Cardiac septum (tissue), 1 donor: ENCODE measurements at places on chromosomes 7 and 10.

DNA sequence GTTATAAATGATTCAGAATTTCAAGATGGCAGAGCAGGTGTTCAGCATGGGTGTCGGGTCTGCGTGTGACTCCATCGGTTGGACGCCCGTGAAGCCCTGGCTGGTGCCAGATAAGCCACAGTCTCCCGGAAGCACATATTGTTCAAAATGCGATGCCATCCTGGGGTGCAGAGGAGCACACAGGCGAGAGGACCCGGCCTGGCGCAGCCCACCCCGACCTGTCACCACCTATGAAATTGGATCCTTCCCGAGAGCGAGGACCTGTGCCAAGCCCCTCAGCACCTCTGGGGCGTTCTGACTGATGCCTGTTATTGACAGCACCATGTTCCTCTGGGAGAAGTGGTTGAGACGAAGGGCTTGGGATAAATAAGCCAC lies 110.1 kb downstream of the ACTR3B start:
- DNase-seq: peak; percentile 47

DNA sequence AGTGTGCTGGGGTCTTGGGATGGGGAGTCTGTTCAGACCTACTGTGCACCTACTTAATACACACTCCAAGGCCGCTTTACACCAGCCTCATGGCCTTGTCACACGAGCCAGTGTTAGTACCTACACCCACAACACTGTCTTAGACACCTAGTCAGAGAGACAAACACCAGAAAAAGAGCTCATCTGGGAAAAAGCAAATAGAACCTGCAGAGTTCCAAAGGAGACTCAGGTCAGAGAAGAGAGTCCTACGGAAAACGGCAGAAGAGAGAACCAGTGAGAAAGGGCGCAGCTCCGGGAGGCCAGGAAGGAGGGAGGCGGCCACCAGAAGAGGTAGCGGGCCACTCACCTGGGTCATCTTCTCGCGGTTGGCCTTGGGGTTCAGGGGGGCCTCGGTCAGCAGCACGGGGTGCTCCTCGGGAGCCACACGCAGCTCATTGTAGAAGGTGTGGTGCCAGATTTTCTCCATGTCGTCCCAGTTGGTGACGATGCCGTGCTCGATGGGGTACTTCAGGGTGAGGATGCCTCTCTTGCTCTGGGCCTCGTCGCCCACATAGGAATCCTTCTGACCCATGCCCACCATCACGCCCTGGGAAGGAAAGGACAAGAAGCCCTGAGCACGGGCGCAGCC lies 105.3 kb upstream of the TNRC18 start:
- no peak for DNase-seq

DNA sequence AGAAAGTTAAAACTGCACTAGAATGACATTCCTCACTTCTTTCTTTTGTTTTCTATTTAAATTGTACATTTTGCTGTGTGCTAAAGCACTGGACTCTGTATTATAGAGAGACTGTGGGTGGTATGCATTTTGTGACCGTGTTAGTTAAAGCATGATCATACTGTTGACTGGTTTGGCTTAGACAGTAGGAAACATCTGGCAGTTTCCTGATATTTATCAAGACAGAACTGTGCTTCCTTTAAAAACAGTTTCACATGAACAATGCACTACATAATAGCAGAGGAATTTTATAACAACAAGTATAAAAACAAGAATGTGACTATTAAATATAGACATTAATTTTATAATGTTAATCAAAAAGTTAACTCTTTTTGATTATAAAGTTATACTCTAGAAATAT lies 23.1 kb downstream of the GNG11 start:
- no peak for DNase-seq

DNA sequence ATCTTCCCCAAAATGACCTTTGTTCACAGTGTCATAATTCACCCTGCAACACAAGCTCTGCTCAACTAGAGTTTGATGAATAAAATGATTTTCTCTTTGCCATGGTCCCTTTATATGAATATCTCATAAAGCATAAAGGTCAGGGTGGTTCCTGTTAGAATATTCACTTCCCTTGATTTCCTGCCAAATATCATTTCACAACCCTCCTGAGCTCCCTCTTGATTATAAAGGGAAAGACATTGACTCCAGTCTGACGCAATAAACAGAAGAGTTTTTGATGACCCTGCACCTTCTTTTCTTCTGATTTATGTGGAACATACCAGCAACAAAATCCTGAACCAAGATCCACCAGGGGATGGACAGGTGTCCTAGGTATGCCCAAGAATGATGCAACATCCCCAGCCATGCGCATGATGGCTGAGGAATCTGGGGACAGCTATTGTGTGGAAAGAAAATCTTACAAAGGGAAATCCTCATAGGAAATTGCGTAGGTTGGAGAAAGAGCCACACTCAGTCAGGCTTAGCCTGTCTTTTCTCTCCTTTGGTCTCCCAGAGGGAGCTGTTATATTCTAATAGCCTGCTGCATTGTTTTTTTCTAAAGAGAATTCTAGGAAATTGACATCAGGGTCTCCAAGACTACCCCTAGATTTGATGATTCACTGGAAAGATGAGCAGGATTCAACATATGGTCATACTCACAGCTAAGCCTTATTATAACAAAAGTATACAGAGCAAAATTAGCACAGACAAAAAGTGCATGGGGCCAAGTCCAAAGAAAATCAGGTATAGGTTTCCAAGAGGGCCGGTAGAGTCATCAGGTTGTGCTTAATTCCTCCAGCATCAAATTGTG lies 18.8 kb downstream of the IFIT3 start:
- DNase-seq: no peak

GRCh38 chr10:72850861-72851260 lies 42.7 kb upstream of the OIT3 start:
- no peak for DNase-seq

DNA sequence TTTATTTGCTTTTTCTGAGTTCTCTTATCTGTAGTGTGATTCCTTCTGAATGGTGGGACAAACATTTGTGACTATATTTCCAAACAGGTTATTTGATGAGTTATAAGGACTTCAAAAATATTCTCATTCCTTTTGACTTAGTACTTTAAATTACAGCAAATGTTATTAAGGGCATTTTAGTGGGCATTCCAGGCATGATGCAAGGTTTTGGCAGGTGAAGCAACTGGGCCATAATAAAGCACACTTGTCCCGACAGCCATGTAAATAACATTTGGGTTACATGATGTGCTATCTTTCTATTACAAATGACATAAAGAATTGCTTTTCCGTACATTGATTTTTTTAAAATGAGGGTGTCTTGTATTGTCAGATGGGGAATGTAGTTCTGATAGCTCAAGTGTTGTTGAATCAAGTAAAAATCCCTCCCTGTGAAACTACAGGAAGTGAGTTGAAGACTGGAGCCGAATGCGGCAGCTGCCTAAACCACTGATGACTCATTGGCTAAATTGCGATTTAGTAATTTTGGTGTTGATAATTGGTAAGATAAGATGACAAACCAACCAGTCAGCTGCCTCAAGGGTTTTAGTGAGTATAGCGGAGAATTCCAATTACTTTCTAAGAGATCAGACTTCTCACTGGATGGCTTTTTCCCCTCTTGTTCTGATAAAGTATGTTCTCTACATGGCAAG lies 231.3 kb upstream of the NPY start:
- no peak for DNase-seq

GRCh38 chr10:120979435-120980278 lies 128.5 kb downstream of the WDR11 start:
- DNase-seq: no peak

DNA sequence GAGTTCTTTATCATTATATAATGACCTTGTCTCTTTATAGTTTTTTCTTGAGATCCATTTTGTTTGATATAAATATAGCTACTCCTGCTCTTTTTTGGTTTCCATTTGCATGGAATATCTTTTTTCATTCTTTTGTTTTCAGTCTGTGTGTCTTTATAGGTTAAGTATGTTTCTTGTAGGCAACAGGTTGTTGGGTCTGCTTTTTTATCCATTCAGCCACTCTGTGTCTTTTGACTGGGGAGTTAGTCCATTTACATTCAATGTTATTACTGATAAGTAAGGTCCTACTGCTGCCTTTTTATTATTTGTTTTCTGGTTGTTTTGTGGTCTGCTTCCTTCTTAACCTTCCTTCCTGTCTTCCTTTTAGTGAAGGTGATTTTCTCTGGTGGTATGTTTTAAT lies 21.1 kb downstream of the GALNT11 start:
- DNase-seq: no peak

- DNase-seq: no peak
Measured at GRCh38 chr10:83165265-83165664, 974.0 kb upstream of the GHITM start.

GRCh38 chr7:22116451-22117030 lies 170.8 kb upstream of the CDCA7L start:
- no peak for DNase-seq

DNA sequence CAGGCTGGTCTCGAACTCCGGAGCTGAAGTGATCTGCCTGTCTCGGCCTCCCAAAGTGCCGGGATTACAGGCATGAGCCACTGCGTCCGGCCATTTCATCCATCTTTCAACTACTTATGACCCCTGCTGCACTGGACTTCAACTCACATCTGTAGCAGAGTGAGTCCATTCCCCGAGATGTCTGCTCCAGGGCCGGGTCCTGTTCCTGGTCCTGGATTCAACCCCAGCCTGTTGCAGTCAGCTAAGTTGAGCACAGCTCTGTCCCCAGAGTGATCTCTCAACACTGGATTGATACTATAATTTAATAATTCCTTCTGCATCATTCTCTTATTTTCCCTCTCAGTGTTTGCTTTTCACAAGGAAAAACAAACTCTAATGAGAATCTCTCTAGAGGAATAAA lies 25.8 kb downstream of the PRTFDC1 start:
- DNase-seq: no peak
